ENCODE measurements at places on chromosomes 4 and X.

DNA sequence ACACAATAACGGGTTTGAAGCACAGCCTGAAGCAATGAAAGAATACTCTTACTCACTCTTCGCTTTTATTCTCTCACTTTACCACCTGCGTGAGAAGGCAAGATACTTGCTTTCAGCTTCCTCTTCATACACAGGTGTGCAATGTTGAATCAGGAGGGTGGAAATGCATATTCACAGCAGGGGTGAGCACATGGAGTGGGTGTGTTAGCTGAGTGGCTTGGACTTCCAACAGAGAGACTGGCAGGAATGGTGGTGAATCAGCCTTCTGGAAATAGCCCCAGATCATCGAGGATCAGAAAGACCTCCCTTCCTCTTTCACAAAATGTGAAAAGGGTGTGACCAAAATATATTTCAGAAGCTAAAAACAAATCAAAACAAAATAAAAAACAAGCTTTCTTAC is 521.2 kb downstream of the STIM2 start:
- no peak for DNase-seq

GRCh38 chr4:105710678-105711077 is 2.1 kb downstream of the GSTCD start:
- DNase-seq, result no peak

DNA sequence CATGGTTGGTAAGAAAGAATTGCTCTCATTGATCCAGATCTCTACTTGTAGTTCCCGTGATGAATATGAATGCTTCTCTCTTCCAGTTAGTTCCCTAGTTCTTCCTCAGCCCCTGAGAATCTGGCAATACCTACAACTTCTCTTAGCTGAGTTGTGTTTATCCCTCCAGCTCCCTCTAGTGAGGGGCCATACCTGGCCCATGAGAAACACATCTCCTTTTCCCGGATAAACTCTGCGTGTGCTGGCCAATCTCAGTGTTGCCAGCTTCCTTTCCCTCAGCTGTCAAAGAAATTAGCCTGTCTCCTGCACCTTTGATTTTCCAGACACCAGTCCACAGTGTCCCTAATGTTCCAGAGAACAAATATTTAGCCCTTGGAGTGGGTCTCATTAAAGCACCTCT is 5.7 kb downstream of the CBLL2 start:
- no peak for DNase-seq

- DNase-seq, result no peak
These were observed 79.2 kb upstream of the EFHC2 start for GRCh38 chrX:44422631-44423030.

DNA sequence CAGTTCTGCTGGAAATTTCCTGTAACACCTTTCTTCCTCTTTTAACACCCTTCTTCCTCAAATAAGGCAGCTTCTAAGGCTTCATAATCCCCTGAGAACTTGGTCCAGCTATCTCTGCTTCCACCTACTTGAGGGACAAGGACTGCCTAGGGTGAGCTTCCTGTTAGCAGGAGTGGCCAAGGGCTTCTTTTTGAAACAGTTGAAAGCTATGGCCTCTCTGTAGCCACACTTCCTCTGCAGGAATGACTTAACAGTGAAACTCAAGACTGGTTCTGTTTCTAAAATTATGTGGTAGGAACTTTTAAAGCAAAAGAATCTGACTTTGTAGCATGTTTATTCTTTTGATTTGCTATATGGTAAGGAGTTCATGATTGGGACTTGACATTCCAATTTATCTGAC is 108.5 kb upstream of the WDR1 start:
- DNase-seq, result no peak

DNA sequence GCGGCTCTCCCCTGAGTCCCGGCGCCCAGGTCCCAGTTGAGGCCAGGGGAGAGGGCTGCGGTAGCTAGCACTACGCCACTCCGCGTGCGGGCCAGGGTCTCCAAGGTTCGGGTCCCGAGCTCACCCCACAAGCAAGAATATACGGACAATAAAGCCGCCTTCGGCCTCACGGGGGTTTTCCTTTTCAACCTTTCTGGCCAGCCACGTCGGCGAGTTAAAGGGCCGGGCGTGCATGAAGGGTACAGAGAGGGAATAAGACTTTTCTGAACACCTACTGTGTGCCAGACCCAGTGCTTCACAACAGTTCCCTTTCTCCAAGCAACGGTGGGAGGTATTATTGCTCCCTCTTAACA is 138.5 kb upstream of the ZIC3 start:
- no peak for DNase-seq

- no peak for DNase-seq
These were observed at the start of gene ARHGEF6 for GRCh38 chrX:136780763-136781162. Gene ARHGEF6 (minus strand): TSS chrX:136780932. CDS start chrX:136780882, 50 bp downstream.

- DNase-seq, result no peak
These were observed 74.1 kb downstream of the EFNB1 start for GRCh38 chrX:68902706-68903504.

GRCh38 chr4:140057701-140058100 is 96.3 kb downstream of the MAML3 start:
- no peak for DNase-seq

DNA sequence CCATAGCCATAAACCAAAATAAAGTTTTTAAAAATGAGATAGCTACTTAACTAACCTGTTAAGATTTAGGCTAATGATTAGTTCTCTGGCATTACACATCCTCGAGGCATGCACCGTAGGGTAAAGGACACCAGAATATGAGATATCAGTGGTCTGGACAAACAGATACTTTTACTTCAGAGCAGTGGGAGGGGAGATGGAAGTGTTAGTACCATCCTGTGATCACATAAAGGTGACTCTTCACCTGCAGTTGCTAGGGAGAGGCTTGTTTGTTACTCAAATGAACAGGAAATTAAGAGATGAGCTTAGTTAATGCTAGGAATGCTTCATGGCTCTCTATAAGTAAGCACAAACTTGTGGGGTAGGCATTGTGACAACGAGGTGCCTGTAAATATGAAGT is 624.4 kb upstream of the MAGEB2 start:
- no peak for DNase-seq

GRCh38 chrX:106894978-106895452 is 8.1 kb downstream of the RIPPLY1 start:
- no peak for DNase-seq

- DNase-seq, result no peak
These were observed 32.5 kb upstream of the SMIM10L2A start for GRCh38 chrX:135389243-135389642.

DNA sequence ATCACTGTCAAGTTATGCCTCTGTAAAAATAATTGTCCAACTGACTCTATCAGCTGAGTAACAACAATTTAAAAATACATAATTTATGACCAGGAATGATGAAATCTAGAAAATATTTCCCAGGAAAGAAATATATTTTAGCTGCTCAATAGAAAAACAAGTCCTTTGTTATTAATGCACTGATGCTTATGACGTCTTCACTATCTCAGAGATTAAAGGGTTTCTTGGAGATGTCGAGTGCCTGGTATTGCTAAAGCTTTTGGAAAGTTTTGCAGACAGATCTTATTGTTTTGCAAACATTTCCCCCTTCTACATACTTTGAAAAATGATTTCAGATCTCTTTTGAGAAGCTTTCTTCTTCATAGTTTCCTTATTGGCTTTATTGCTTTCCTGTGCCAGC is 154.6 kb upstream of the RPS6KA3 start:
- DNase-seq, result no peak

GRCh38 chr4:184994010-184994622 is 24.2 kb upstream of the HELT start:
- no peak for DNase-seq

DNA sequence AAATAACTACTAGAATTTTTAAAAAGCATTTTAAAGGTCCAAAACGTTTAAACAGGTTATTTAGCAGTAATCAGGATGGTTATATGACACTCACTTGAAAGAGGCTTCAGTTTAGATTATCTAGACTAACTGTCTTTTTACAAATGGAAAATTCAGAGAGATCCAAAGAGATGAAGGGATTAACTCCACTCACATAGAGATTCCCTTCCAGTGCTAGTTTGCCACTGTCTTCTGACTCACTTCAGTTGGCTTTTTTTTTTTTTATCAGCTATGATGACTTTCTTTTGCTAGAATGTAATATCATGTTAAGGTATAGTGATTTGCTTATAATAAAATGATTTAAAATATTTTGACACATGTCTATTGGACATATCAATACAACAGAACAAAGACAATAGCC is 43.8 kb downstream of the GALNT7 start:
- DNase-seq, result no peak

- DNase-seq, result no peak
These were observed 2412.8 kb downstream of the ARAP2 start for GRCh38 chr4:33831442-33832066.

DNA sequence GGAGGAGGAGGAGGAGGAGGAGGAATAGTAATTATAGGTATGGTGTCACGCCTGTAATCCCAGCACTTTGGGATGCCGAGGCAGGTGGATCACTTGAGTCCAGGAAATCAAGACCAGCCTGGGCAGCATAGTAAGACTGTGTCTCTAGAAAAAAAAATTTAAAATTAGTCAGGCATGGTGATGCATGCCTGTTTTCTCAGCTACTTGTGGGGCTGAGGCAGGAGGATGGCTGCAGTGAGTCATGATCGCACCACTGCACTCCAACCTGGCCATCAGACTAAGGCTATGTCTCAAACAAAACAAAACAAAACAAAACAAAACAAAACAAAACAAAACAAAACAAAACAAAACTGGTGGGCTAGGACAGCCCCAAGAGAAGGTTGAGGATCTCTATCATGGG is 3.0 kb downstream of the STARD8 start:
- DNase-seq, result no peak

GRCh38 chr4:20592663-20593062 is 107.6 kb upstream of the PACRGL start:
- no peak for DNase-seq

DNA sequence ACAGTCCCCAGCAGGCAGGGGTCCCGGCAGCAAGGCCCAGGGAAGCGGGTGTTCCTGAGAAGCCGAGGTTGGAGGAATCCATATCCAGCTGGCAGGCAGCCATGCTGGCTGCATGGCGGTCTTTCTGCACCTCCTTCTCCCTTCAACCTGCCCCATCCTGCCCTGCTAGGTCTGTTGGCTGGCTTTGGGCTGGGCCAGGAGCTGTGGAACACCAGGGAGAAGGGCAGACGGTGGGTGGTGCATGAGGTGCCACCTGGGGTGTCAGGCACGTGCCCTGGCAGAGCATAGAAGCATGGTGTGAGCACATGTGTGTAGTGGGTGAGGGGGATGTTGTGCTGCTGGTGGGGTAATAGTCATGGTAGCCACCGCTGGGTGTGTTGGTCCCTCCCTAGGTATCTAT is 150.1 kb downstream of the PJA1 start:
- no peak for DNase-seq

DNA sequence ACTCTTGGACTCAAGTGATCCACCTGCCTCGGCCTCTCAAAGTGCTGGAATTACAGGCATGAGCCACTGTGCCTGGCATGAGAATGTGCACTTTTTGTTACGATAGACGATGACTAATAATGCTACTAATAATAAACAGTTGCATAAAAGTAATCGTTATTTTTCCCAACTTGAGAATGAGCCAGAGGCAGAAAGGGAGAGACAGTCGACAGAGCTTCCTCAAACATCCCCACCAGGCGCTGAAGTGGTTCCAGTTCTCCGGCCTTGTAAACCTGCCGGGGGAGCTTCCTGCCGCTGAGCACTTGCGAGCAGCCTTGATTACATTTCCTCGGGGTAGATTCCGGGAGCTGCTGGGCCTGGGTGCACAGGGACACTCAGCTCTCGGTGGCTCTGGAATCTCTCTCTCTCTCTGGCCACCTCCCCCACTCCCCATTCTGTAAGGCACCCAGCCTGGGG is 8.9 kb upstream of the HTRA3 start:
- no peak for DNase-seq

GRCh38 chr4:58093352-58093751 is 983.2 kb upstream of the IGFBP7 start:
- DNase-seq, result no peak

DNA sequence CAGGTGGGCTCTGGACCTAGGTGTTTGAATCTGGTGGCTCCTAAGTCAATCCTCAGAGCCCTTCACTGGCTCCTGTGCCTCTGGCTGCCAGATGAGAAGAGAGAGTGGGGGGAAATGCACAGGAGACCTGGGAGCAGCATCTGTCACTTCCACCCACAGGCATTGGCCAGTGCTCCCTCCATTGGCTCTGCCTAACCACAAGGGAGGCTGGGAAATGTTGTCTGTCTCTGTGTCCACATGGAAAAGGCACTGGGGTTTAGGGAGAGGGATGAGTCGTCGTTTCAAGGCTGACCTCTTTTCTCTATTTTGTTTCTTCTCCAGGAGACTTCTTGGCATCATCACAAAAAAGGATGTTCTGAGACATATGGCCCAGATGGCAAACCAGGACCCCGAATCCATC is 76.4 kb downstream of the CLCN4 start:
- no peak for DNase-seq

DNA sequence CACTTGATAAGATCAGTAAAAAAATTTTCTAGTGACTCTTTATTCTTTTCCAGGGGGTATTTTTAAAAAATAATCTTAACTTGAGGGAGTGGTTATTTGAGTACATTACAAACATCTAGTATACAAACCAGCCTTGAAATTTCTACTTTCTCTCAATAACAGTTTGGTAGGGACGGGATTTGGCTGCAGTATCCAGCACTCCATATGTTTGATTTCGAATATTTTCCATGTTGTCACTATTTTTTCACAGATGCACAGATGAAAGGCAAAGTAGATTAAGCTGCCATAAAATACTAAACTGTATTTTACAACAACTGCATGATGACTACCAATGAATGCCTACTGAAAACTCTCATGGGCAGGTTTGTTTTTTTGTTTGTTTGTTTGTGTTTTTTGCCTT is 225.0 kb downstream of the COX7B2 start:
- no peak for DNase-seq

GRCh38 chrX:4547213-4547836 is 833.9 kb upstream of the PRKX start:
- DNase-seq, result peak; percentile 20

DNA sequence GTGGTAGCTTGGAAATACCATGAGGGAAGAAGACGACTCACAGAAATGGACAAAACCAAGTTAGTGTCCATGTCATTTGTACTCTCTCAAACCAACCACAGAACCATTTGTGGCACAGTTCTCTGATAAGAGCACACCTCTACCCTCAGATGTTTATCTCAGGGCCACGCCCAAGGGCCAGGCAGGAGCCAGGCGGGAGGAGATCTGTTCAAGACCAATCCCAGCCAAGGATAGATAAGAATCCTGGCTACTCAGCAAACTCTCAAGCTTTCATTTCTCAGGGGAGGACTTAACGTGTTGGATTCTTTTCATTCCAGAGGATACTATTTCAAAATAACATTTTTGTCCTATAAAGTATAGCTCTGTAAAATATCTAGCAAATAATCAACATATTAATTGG is 95.0 kb downstream of the NYX start:
- DNase-seq, result no peak

GRCh38 chr4:98411731-98412130 is 150.5 kb downstream of the RAP1GDS1 start:
- DNase-seq, result no peak

GRCh38 chrX:275967-276580 is 5.1 kb upstream of the PLCXD1 start:
- peak; percentile 55 for DNase-seq

GRCh38 chr4:175811228-175811627 is 836 bp downstream of the GPM6A start:
- DNase-seq, result no peak

DNA sequence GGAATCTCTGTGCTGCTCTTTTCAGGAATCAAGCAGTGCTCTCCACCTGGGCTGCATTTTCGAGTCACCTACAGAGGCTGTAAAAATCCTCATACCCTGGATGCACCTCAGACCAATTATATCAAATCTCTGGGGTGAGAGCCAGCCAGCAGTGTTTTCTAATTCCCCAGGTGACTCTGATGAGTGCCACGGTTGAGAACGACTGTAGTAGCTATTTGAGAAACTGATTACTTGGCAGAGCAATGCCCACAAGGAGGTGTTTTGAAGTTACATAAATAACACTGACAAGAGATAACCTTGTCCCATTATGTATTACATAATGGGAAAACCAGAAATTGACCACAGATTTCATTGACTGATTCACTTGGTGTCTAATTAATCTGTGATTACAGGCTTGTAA is 46.8 kb downstream of the CLCN4 start:
- no peak for DNase-seq
